Kidney epithelial cell (primary cell): ENCODE measurements at places on chromosomes 6 and 20. TPM values are rescaled to one million over a fixed set of nuclear protein-coding genes. Genes with fewer than 3 reads are reported as not detected.

Gene GPX5
- total RNA-seq = not detected in 2 replicates

Gene WFDC6
- not detected in 2 replicates for total RNA-seq

Gene GUCA1A
- total RNA-seq = 0.25 and 0.96 TPM in 2 replicates

Gene ECT2L
- total RNA-seq = not detected in 2 replicates

Gene PTCRA
- not detected in 2 replicates for total RNA-seq

Gene SCUBE3
- 1.4 and 1.8 TPM in 2 replicates for total RNA-seq

Gene LST1
- 0.42 TPM in 1 of 2 replicates, not detected in the other for total RNA-seq

Gene PSORS1C2
- total RNA-seq = not detected in 2 replicates

Gene GRM1
- total RNA-seq = under 0.01 TPM in 1 of 2 replicates, not detected in the other

Gene PRDM1
- 2.7 and 4.5 TPM in 2 replicates for total RNA-seq

Gene SNX21
- total RNA-seq = 24.7 and 28.4 TPM in 2 replicates

Gene NPEPL1
- 29.7 and 30.1 TPM in 2 replicates for total RNA-seq

Gene USP49
- total RNA-seq = 1.8 and 2.4 TPM in 2 replicates

Gene RIMS1
- 0.38 and 0.55 TPM in 2 replicates for total RNA-seq

Gene LINC00237
- not detected in 2 replicates for total RNA-seq

Gene PNLDC1
- not detected in 2 replicates for total RNA-seq

Gene PPP1R3G
- 0.96 and 2.1 TPM in 2 replicates for total RNA-seq

Gene SLC17A9
- total RNA-seq = 12.0 and 13.8 TPM in 2 replicates

Gene HUS1B
- not detected in 2 replicates for total RNA-seq

Gene WFDC10B
- not detected in 2 replicates for total RNA-seq

Gene SYCP2
- 1.0 and 2.3 TPM in 2 replicates for total RNA-seq

Gene OR2H2
- total RNA-seq = not detected in 2 replicates

Gene GTSF1L
- total RNA-seq = not detected in 2 replicates

Gene SRSF6
- total RNA-seq = 59.4 and 68.1 TPM in 2 replicates

Gene KIF13A
- 23.3 and 30.9 TPM in 2 replicates for total RNA-seq

Gene BPIFB2
- total RNA-seq = not detected in 2 replicates

Gene OLIG3
- not detected in 2 replicates for total RNA-seq

Gene DHX16
- 34.7 and 39.2 TPM in 2 replicates for total RNA-seq

Gene CARMIL1
- total RNA-seq = 14.7 and 19.0 TPM in 2 replicates

Gene BACH2
- total RNA-seq = 5.0 and 11.6 TPM in 2 replicates

Gene ADA
- total RNA-seq = 18.1 and 19.2 TPM in 2 replicates

Gene FNDC11
- total RNA-seq = 0.68 and 1.1 TPM in 2 replicates

Gene DUSP22
- total RNA-seq = 35.1 and 35.9 TPM in 2 replicates

Gene CASS4
- 0.07 TPM in 1 of 2 replicates, not detected in the other for total RNA-seq

Gene KCNK16
- total RNA-seq = not detected in 2 replicates

Gene ACSS2
- 29.2 and 33.1 TPM in 2 replicates for total RNA-seq

Gene GSTA4
- total RNA-seq = 13.1 and 14.3 TPM in 2 replicates

Gene RNF182
- 7.6 and 8.1 TPM in 2 replicates for total RNA-seq

Gene GRIK2
- total RNA-seq = 0.13 and 5.5 TPM in 2 replicates

Gene HLA-DRA
- 0.38 and 0.62 TPM in 2 replicates for total RNA-seq

Gene SNAI1
- 1.0 TPM in 1 of 2 replicates, not detected in the other for total RNA-seq

Gene BMP5
- total RNA-seq = under 0.01 TPM in 1 of 2 replicates, not detected in the other

Gene GPR6
- not detected in 2 replicates for total RNA-seq

Gene NOX3
- 0.17 TPM in 1 of 2 replicates, not detected in the other for total RNA-seq

Gene NEU1
- total RNA-seq = 142 and 152 TPM in 2 replicates

Gene CST4
- not detected in 2 replicates for total RNA-seq

Gene NKX2-2
- total RNA-seq = not detected in 2 replicates

Gene EPPIN
- not detected in 2 replicates for total RNA-seq

Gene SLC17A1
- total RNA-seq = not detected in 2 replicates

Gene HAO1
- total RNA-seq = not detected in 2 replicates

Gene PPIL1
- total RNA-seq = 49.5 and 52.4 TPM in 2 replicates
